ENCODE measurements at places on chromosomes 4 and X. TPM values are rescaled to one million over a fixed set of nuclear protein-coding genes. Genes with fewer than 3 reads are reported as not detected.
A peak's percentile ranks its signal among the peaks of the same experiment; 100 is the strongest.

Gene NXF2
- not detected for polyA plus RNA-seq

Gene LRRC66
- polyA plus RNA-seq, result 1.0 TPM

Gene TKTL2
- polyA plus RNA-seq, result not detected

Gene DAPP1
- 1.2 TPM for polyA plus RNA-seq

Gene RBMXL3
- polyA plus RNA-seq, result not detected

Gene HELQ
- polyA plus RNA-seq, result 16.2 TPM

Gene MTMR8
- 0.71 TPM for polyA plus RNA-seq

Gene FREM3
- polyA plus RNA-seq, result not detected

Gene SHROOM4
- polyA plus RNA-seq, result 3.7 TPM

Gene LONRF3
- 1.8 TPM for polyA plus RNA-seq

Gene F8A2
- not detected for polyA plus RNA-seq

Gene UGT2A1
- not detected for polyA plus RNA-seq

Gene CXCL3
- 1.6 TPM for polyA plus RNA-seq

- no peaks in the 10 kb centered on the region for H3K36me3 ChIP-seq
- H3K27me3 ChIP-seq, result no peaks in the 10 kb centered on the region
- H3K27ac ChIP-seq, result no peak overlapping the region
- H3K4me1 ChIP-seq, result no peaks in the 10 kb centered on the region
Observed at GRCh38 chr4:97645071-97645821, 498.0 kb downstream of the STPG2 start.

DNA sequence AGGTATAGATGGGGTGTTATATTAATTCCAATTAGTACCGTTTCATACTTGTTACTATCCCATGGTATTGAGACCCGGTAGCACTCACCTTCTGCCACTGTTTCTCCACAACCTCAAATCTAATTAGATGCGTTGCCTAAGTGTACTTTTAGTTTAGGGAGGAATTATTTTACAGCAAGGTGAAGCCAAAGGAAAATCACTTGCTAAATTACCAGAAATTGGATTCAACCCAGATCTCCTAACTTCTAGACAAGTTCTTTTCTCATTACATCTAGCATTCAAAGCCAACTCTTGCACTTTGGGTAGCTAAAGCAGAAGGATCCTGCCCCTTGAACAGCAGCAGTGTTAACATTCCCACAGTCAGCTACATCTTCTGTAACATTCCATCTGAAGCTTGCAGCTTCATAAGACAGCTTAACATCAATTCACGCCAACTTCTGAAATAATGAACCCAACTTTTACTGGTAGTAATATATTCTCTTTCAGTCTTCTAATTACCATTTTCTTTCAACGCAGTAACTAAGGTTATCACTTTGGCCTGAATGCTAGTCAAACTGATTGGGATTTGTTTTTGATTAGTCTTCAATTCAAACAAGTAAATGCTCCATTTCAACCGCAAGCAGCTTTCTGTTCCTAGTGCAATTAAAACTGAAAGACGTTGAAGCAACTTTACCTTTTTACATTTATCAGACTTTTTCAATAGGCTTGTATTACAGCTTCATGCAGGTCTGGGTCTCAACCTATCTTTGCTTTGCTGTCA, 934 bp upstream of the SEC31A start:
- H3K36me3 ChIP-seq, result peaks cover 26% of the 10 kb centered on the region
- H3K4me3 ChIP-seq, result no peak overlapping the region
- H3K4me1 ChIP-seq, result peaks cover 6% of the 10 kb centered on the region

GRCh38 chr4:157977086-157977485, 195.7 kb downstream of the GASK1B start:
- peaks cover 11% of the 10 kb centered on the region for H3K4me1 ChIP-seq
- no peaks in the 10 kb centered on the region for H3K36me3 ChIP-seq
- no peak overlapping the region for H3K27ac ChIP-seq
- no peaks in the 10 kb centered on the region for H3K27me3 ChIP-seq

GRCh38 chrX:154040307-154040756, 20.6 kb upstream of the IRAK1 start:
- no peaks in the 10 kb centered on the region for H3K36me3 ChIP-seq
- peaks cover 5% of the 10 kb centered on the region for H3K27me3 ChIP-seq
- H3K27ac ChIP-seq, result peak overlapping the region; percentile 78
- peaks cover 24% of the 10 kb centered on the region for H3K4me1 ChIP-seq

DNA sequence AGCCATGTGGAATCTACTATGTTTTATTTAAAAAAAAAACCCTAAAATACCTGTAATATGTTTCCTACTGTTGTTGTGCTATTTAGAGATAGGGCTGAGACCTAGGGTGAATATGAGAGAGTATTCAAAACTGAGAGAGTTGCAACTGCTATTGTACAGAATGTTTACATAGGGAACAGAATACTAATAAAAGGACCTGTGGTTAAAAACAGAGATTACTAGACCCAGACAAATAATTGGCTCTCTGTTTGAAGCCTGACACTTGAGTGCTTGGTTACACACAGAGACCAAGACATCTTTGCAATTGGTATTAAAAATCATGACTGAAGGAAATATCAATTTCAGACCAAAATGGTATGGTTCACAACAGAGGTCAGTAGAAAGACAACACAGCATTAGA, 278.9 kb upstream of the GIMD1 start:
- no peak overlapping the region for H3K27ac ChIP-seq
- H3K4me1 ChIP-seq, result peaks cover 3% of the 10 kb centered on the region

- H3K36me3 ChIP-seq, result no peaks in the 10 kb centered on the region
- H3K4me3 ChIP-seq, result no peak overlapping the region
- H3K27me3 ChIP-seq, result no peaks in the 10 kb centered on the region
- no peak overlapping the region for H3K27ac ChIP-seq
Observed at GRCh38 chr4:65023081-65023480, 613.8 kb upstream of the TECRL start.

DNA sequence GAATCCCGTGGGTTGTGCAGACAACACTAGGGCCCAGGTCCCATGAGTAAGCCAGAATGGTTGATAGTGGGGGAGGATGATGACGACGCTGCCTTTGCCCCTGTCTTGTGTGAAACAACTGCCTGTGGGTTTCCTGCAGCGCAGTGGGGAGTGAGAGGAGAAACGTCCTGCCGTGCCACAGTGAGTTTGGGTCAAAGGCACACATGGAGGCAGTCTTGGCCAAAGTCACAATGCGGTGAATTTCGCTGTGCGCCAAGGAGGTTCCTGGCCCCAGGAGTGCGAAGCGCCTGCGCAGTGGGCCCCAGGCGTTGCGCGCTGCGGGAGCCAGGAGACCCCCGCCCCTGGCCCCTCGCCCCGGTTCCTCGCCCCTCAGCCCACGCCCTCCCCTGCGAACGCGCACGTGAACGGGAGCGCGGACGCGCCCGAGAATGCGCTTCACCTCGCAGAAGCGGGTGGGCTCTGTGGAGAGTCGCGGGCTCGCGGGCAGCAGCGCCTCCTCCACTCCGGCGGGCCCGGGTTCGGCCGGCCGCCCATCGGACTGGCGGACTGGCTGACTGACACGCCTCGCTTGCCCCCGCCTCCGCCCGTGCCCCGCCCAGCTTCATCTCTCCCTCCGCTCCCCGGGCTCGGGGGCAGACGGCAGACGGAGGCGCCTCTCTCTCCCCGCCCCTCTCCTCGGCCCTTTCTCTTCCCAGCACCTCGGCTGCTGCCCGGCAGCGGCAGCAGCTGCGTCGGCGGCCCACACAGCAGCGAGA, at the start of gene NUDT10:
Gene NUDT10 (plus strand): TSS at position 635 of the 755 bp plus-strand sequence. CDS start 144 bp downstream, outside the sequence.
- H3K4me1 ChIP-seq, result no peaks in the 10 kb centered on the region
- DNase-seq, result peak; percentile 53
- peaks cover 5% of the 10 kb centered on the region for H3K27me3 ChIP-seq
- peak within 1 kb of the TSS; percentile 20 for H3K4me3 ChIP-seq

DNA sequence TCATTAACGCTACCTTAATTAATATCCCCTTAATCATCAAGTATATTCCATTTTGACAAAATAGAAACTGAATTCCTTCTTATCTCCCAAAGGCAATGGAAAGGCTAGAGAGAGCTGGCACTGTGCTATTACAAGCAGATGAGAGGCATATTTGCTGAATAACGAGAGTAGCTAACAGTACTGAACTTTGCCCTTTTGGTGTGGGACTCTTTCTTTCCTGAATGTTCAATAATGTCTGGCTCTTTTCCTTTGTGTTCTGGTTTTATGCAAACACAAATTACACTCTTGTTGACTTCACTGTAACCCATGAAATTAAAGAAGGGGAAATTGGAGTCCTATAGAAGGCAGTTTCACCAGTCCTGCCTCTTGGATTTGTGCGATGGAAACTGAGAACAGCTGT, 63.5 kb downstream of the SHROOM3 start:
- H3K4me3 ChIP-seq, result no peak overlapping the region
- no peak overlapping the region for H3K27ac ChIP-seq
- H3K36me3 ChIP-seq, result no peaks in the 10 kb centered on the region
- H3K4me1 ChIP-seq, result no peaks in the 10 kb centered on the region
- no peak for DNase-seq
- H3K27me3 ChIP-seq, result no peaks in the 10 kb centered on the region

- no peaks in the 10 kb centered on the region for H3K27me3 ChIP-seq
- no peak for DNase-seq
- H3K4me3 ChIP-seq, result no peak overlapping the region
- no peaks in the 10 kb centered on the region for H3K4me1 ChIP-seq
- no peaks in the 10 kb centered on the region for H3K36me3 ChIP-seq
Observed at GRCh38 chr4:126752702-126753101, 880.1 kb upstream of the INTU start.

- no peak overlapping the region for H3K4me3 ChIP-seq
- DNase-seq, result no peak
- H3K36me3 ChIP-seq, result no peaks in the 10 kb centered on the region
- no peaks in the 10 kb centered on the region for H3K4me1 ChIP-seq
- H3K27me3 ChIP-seq, result no peaks in the 10 kb centered on the region
Observed at GRCh38 chrX:45035071-45035470, 162.1 kb downstream of the KDM6A start.

- no peaks in the 10 kb centered on the region for H3K36me3 ChIP-seq
- no peaks in the 10 kb centered on the region for H3K4me1 ChIP-seq
- H3K27me3 ChIP-seq, result no peaks in the 10 kb centered on the region
Observed at GRCh38 chr4:8729408-8730149, 137.0 kb downstream of the CPZ start.

DNA sequence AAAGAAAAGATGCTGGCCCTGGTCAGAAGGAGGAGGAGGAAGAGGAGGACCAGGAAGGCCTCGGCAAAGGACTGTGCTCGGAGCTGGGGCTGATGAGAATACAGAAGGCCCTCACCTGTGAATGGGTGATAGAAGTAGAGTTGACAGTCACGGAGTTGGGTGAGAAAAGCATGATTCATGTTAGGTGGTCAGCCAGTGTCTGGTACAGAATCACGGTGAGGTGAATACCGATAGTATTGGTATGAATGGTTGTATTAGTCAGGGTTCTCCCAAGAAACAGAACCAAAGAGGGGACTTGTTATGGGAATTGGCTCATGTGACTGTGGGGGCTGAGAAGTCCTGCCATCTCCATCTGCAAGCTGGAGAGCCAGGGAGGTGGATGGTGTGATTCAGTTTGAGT, 32.5 kb upstream of the FAM156A start:
- H3K36me3 ChIP-seq, result no peaks in the 10 kb centered on the region
- H3K27ac ChIP-seq, result no peak overlapping the region
- H3K4me1 ChIP-seq, result peaks cover 10% of the 10 kb centered on the region
- H3K4me3 ChIP-seq, result no peak overlapping the region

- no peaks in the 10 kb centered on the region for H3K4me1 ChIP-seq
- H3K27me3 ChIP-seq, result peaks cover 3% of the 10 kb centered on the region
- H3K36me3 ChIP-seq, result no peaks in the 10 kb centered on the region
- H3K4me3 ChIP-seq, result no peak overlapping the region
- no peak for DNase-seq
Observed at GRCh38 chrX:45771114-45771513, 570.4 kb upstream of the DIPK2B start.

GRCh38 chr4:53963781-53964180, 100.6 kb downstream of the CHIC2 start:
- no peak for DNase-seq
- no peak overlapping the region for H3K4me3 ChIP-seq
- no peaks in the 10 kb centered on the region for H3K27me3 ChIP-seq
- no peak overlapping the region for H3K27ac ChIP-seq

- H3K27me3 ChIP-seq, result no peaks in the 10 kb centered on the region
- H3K36me3 ChIP-seq, result no peaks in the 10 kb centered on the region
- no peak overlapping the region for H3K27ac ChIP-seq
- no peaks in the 10 kb centered on the region for H3K4me1 ChIP-seq
- no peak overlapping the region for H3K4me3 ChIP-seq
Observed at GRCh38 chr4:67083496-67083895, 461.8 kb downstream of the CENPC start.

- H3K27me3 ChIP-seq, result no peaks in the 10 kb centered on the region
- H3K36me3 ChIP-seq, result no peaks in the 10 kb centered on the region
- peaks cover 27% of the 10 kb centered on the region for H3K4me1 ChIP-seq
- no peak overlapping the region for H3K27ac ChIP-seq
- DNase-seq, result no peak
Observed at GRCh38 chr4:39936565-39937418, 40.9 kb downstream of the PDS5A start.

- H3K27me3 ChIP-seq, result no peaks in the 10 kb centered on the region
- H3K4me3 ChIP-seq, result no peak overlapping the region
- no peak overlapping the region for H3K27ac ChIP-seq
- peaks cover 5% of the 10 kb centered on the region for H3K4me1 ChIP-seq
Observed at GRCh38 chr4:72448231-72448630, 120.8 kb downstream of the ADAMTS3 start.

- H3K36me3 ChIP-seq, result no peaks in the 10 kb centered on the region
- H3K27me3 ChIP-seq, result no peaks in the 10 kb centered on the region
Observed at GRCh38 chr4:148055844-148056243, 324.0 kb downstream of the ARHGAP10 start.

- no peaks in the 10 kb centered on the region for H3K27me3 ChIP-seq
- no peaks in the 10 kb centered on the region for H3K36me3 ChIP-seq
- H3K27ac ChIP-seq, result no peak overlapping the region
- no peak for DNase-seq
- H3K4me3 ChIP-seq, result no peak overlapping the region
Observed at GRCh38 chr4:153940916-153941315, 152.0 kb upstream of the SFRP2 start.

DNA sequence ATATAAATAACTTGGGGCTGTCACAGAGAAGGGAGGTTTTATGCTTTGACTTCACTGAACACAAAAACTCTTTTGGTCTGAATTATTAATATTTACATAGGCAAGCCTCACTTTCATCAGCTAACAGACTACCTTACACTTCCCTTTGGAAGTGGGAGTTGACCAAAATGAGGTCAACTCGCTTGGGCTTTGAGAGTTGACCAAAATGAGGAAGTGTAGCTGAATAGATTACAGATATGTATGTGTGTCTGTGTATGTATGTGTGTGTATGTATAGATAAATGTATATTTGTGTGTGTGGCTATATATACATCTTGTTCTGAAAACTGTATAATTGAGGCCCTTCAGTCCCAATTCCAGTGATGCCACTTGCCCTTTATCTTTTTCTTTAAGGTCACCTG, 113.3 kb upstream of the IL13RA1 start:
- no peak for DNase-seq
- H3K36me3 ChIP-seq, result no peaks in the 10 kb centered on the region
- H3K27ac ChIP-seq, result no peak overlapping the region
- no peaks in the 10 kb centered on the region for H3K4me1 ChIP-seq
